ENCODE measurements at places on chromosomes 1 and 21.

DNA sequence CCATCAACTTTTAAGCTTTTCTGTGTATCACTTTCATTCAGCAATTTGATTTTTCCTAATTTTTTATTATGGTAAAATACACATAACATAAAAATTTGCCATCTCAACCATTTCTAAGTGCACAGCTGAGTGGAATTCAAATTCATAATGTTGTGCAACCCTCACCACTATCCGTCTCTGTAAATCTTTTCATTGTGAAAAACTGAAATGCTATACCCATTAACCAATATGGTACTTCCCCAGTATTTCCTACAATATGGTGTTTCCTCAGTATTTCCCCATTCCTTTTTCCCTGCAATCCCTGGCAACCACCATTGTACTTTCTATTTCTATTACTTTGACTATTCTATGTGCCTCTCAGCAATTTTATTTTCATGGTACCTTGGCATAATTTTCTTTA lies 6.8 kb downstream of the STPG1 start:
- no peak for DNase-seq

DNA sequence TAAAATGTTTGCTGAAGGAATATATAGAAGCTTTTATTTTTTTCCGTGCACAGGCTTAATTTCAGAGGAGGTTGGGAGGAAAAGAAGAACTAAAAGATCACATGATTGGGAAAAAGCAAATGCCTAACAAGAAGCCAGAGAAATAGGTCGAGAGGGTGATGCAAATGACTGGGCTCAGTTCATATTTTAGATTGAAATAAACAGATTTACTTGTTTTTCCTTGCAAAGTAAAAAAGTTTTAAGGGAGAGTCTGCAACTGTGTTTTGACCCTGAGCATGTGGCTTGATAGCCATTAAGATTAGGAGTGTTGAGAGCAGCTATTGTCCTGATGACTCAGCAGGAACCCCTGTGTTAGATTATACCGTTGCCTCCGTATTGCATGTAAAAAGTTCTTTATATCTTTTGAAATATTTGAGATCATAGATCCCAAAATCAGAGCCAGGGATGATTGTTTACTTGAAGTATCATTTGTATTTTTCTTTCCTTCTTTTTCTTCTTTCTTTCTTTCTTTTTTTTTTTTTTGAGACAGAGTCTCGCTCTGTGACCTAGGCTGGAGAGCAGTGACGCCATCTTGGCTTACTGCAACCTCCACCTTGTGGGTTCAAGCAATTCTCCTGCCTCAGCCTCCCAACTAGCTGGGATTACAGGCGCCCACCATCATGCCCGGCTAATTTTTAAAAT lies 20.2 kb downstream of the CLIC4 start:
- DNase-seq = no peak

- no peak for DNase-seq
Measured at GRCh38 chr1:4724695-4725250, 70.4 kb downstream of the AJAP1 start.

DNA sequence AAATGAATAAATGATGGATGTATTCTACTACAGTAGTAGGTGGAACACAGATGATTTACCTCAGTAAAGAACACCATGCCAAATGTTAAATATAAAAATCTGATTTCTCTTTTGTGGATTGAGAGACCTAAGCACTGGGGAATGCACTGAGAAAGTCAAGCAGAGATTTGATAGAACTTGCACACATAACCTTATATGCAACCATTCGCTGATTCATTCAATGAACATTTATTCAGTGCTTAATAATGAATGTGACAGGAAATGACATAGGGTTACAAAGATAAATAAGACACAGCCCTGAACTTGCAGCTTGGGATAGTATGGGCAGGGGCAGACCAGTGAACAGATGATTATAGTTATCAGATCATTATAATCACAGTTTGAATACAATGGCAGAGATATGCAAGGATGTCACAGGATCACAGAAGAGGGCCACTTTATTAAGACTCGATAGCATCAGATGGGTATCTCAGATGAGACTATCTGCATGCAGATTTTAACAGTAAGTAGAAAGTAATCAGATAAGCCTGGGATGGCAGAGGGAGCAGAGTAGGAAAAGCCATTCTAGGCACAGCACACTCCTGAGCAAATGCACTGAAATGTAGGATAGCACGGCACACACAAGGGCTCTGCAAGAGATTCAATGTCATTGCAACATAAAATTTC lies 169.4 kb downstream of the ASTN1 start:
- DNase-seq = no peak

GRCh38 chr1:3065797-3066196 lies 3.2 kb upstream of the PRDM16 start:
- no peak for DNase-seq

DNA sequence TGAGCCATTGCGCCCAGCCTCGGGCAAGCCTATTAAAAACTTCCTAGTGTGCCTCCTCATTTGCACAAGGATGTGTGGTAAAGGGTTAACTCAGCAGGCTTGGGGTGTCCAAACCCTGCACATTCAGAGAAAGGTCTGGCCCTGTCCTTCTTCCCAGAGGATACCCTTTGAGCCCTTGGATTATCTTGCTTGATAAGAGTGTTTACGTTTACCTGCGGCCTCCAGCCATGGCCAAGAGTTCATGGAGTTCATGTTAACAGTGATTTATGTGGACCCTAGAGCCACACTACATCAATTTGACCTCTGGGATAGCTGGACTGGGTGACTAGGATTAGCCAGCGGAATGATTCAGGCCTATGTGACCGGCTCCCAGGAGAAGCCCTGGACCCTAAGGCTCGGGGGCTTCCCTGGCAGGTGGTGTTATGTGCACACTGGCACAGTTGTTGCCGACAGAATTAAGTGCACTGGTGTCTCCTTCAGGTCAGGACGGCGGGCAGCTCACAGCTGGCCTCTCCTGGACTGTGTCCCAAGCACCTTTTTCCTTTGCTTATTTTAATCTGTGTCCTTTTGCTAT lies 7.7 kb upstream of the TCP10L start:
- no peak for DNase-seq

DNA sequence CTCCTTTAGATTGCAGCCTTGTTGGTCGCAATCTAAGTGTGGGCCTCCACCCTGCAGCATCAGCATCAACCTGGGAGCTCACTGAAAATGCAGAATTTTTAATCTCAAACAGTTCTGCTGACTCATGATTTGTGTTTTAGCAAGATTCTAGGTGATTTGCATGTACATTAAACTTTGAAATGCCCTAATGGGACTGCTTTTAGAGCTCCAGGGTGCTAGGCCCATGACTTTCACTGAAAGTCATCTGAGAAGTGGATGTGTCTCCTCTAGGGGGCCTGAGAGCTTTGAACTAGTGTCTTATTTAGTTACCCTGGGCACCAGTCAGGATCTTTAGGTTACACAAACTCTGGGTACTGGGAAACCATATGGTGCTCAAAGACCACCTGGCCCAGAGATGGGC lies 9.0 kb downstream of the TRIM67 start:
- no peak for DNase-seq

GRCh38 chr1:204731509-204731908 lies 46.0 kb upstream of the LRRN2 start:
- DNase-seq = no peak

DNA sequence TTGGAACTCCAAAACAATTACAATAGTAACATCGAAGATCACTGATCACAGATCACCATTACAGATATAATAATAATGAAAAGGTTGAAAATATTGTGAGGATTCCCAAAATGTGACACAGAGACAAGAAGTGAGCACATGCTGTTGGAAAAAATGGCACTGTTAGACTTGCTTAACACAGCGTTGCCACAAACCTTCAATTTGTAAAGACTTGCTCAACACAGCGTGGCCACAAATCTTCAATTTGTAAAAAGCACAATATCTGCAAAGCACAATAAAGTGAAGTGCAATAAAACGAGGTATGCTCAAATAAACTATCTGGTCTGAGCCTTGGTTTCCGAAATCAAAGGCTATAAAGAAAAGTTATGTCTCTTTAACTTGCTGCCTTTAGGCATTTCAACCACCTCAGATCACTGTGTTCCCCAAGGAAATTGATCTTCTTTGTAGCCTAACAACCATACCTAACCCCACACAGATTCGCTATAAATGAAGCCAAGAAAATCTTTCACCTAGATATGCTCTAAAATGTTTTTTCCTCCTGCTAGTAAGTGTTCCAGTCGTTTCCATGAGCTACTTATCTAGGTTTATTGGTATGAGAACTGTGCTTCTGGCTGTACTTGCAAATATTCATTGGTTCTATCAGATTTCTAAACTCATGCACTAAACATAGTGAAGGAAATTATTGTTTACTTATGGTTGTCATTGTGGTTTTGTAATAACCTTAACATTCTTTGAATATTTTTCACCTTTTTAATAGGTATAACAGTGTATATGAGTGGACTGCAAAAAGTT lies 13.1 kb upstream of the LPGAT1 start:
- no peak for DNase-seq

GRCh38 chr21:38486221-38486620 lies 12.1 kb downstream of the ERG start:
- DNase-seq = no peak

DNA sequence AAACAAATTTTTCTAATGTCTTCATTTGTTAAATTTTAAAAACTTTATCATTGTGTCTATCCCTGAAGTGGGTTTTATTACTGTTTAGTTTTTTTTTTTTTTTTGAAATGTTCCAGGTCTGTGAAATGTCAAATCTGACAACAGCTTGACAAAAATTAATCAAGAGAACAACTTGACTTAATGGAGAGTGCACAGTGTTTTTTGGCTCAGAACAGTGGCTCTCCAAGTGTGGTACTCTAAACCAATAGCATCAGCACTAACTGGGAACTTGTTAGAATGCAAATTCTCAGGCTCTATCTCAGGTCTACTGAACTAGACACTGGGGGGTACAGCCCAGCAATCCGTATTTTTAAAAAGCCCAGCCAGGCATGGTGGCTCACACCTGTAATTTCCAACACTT lies 49.2 kb downstream of the ATP1B1 start:
- no peak for DNase-seq

GRCh38 chr21:46098303-46099141 lies 610 bp downstream of the COL6A2 start:
- DNase-seq = no peak

- DNase-seq = no peak
Measured at GRCh38 chr1:58293388-58293787, 253.1 kb downstream of the OMA1 start.

GRCh38 chr1:30536530-30536929 lies 186.9 kb downstream of the MATN1 start:
- no peak for DNase-seq

DNA sequence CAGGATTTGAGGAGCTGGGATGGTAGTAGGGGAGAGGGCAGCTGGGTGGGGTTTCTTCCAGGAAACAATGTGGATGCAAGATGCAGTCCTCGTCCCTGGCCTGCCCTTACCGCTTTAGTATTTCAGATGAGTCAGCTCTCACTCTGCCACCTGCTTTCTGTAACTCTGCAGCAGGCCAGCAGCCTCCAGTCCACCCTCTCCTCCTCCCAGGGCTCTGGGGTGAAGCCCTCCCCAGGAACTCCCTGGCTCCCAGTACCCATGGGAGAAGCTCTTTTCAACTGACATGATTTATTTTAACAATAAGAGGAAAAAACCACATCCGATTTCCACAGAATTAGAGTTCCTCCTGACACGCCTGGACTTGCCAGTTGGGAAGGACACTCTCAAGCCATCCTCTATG lies 39.0 kb upstream of the IL20 start:
- no peak for DNase-seq

GRCh38 chr1:239112101-239112935 lies 274.1 kb upstream of the CHRM3 start:
- DNase-seq = no peak

DNA sequence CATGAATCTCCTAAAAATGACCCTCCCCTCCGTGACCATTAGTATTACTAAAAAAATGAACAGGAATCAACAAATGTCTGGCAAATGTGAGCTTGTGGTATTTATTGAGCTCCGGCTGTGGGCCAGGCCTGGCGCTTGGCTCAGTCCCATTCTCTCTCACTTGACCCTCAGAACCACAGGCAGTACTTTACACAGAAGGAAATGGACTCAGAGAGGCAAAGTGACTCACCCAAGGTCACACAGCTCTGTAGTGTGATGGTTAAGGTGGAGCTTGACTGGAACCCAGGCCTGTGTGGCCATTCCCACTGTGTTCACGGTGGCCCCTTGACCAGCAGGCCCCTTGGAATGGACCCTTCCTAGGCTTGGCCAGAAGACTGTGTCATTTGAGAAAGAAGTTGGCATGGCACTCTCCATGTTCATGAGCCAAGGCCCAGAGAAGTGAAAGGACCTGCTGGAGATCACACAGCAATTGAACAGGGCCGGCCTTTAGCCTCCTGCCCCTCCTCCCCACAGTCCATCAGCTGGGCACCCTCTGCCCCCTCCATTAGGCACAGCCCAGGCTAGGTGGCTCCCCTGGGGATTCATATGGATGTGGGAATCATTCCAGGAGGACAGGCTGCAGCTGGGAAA lies 32.1 kb downstream of the FAM151A start:
- DNase-seq = no peak

DNA sequence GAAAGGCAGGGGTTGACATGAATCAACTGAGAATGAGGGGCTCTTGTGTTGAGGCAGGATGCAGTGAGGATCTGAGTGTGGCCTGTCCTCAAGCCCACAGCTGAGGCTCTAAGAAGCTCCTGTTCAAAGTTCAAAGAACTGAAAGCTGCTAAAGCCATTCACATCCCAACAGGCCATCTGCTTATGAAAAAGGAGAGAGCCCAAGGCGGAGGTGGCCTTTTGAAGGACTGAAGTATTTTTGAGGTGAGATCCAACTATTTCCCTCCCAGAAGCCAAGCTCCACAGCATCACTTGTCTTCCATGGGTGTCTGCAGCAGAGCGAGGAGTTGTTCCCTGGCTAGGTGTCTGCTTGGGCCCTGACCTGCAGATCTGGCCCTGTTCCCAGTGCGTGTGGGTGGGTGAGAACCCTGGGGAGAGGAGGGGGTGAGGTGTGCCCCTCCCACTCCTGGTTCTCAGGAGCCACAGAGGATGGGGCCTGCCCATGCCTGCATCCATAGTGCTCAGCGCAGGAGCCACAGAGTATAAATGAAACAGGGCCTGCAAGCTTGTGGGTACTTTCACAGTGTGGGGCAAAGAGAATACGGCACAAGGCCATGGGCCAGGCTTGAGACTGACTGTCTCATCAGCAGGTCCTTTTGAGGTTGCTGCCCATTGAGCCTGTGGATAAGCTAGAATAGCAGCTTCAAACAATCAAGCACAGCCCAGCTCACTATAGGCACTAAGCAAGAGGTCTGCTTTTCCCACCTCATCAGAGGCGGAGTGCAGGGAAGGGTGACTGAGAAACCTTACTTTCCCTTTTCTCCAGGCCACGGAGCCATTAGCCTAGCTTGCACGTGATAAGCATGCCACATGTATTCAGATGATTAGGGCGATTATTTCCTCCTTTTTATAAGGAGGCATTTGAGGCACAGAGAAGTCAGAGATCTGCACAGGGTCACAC lies 15.7 kb downstream of the REG4 start:
- DNase-seq = no peak

- DNase-seq = no peak
Measured at GRCh38 chr1:175208773-175209492, 16.4 kb upstream of the KIAA0040 start.

DNA sequence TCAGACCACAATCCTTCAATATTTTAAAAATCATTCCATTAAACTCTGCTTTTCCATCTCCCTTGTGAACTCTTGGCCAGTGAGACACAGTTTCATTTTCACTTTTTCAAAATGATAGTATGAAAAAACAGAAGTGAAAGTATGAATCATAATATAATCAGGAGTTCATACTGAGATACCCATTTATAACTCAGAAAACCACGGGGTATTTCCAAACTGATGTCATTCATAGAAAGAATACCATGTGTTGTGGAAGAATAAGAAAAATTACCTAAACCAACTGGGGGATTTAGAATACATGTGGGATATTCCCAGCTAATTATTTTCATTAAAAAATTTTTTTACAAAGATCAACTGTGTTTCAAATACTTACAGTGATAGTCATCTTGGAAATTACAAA lies 149.9 kb downstream of the MRPL39 start:
- DNase-seq = no peak

GRCh38 chr1:171174560-171175294 lies 10.4 kb upstream of the FMO2 start:
- DNase-seq = no peak

Measured in stimulated activated CD4-positive, alpha-beta T cell treated with anti-CD3 and anti-CD28 coated beads, TNF-alpha, amount 100 ng/mL, for 24 hours (primary cell).